ENCODE measurements at places on chromosomes 3 and 15. TPM values are rescaled to one million over a fixed set of nuclear protein-coding genes. Genes with fewer than 3 reads are reported as not detected.

Gene NLGN1
- total RNA-seq, result not detected

Gene SERINC4
- 0.09 TPM for total RNA-seq

Gene CADPS
- not detected for total RNA-seq

Gene LEKR1
- 0.40 TPM for total RNA-seq

Gene GOLGA8Q
- total RNA-seq, result not detected

- peak overlapping the region; percentile 98 for H3K4me3 ChIP-seq
- H3K36me3 ChIP-seq, result no peaks in the 10 kb centered on the region
- H3K27me3 ChIP-seq, result no peaks in the 10 kb centered on the region
- DNase-seq, result peak; percentile 77
- H3K4me1 ChIP-seq, result peaks cover 37% of the 10 kb centered on the region
Observed at GRCh38 chr3:197750396-197750831, 731 bp downstream of the FYTTD1 start.

DNA sequence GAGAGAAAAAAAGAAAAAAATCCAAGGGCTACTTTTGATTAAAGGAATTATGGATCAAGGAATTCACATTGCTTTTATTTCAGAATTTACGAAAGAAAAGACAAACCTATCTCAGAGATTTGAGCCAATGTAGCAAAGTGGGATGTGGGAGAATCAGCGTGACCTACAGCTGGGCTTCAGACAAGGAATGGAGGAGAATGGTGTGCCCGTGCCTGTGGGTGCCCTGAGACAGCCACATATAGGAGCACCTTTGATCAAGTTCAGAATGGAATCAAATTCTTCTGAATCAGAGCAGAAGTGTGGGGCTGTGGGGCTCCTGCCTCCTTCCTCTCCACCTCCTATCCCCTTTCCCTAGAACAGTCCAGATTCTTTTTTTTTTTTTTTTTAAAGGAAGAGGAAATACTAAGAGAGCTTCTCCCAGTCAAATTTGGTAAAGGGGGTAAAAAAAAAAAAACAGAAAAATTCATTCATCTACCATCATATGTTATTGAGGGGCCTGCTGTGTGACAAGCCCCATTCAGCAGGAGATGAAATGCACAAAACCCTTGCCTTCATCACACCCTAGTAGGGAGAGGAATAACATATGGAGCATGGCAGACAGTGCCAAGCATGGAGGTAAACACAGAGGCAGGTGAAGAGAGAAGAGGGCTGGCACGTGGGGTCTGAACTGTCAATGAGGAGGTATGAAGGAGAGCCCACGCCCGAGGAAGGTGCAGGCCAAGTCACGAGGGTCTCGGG is 25.0 kb upstream of the MUSTN1 start:
- DNase-seq, result no peak
- no peak overlapping the region for H3K4me3 ChIP-seq
- no peaks in the 10 kb centered on the region for H3K27me3 ChIP-seq

- peaks cover 9% of the 10 kb centered on the region for H3K4me1 ChIP-seq
- H3K27ac ChIP-seq, result peak overlapping the region; percentile 51
- H3K36me3 ChIP-seq, result peaks cover 9% of the 10 kb centered on the region
- no peaks in the 10 kb centered on the region for H3K27me3 ChIP-seq
- H3K4me3 ChIP-seq, result no peak overlapping the region
- no peak for DNase-seq
Observed at GRCh38 chr3:132643366-132643765, 16.2 kb downstream of the ACAD11 start.

GRCh38 chr3:46903341-46904302 is 26.1 kb downstream of the PTH1R start:
- H3K4me3 ChIP-seq, result no peak overlapping the region
- no peak for DNase-seq
- peaks cover 5% of the 10 kb centered on the region for H3K27me3 ChIP-seq
- no peaks in the 10 kb centered on the region for H3K4me1 ChIP-seq
- no peaks in the 10 kb centered on the region for H3K36me3 ChIP-seq
